ENCODE measurements at places on chromosomes 11 and 22.

GRCh38 chr22:37462983-37463382 lies 23.2 kb downstream of the MFNG start:
- DNase-seq, result no peak

GRCh38 chr11:65210361-65210731 lies 28.6 kb downstream of the CAPN1 start:
- no peak for DNase-seq

DNA sequence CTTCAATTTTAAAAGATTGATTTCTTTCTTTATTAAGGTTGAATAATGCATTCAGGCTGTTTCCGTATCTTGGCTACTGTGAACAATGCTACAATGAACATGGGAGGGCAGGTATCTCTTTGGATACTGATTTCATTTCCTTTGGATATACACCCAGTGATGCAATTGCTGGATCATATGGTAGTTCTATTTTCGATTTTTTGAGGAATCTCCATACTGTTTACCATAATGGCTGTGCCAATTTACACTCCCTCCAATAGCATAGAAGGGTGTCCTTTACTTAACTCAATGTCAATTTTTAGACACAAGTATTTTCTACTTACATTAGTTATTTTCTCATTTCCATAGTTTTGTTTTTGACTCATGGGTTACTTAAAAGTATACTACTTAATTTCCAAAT lies 8.0 kb downstream of the RTCB start:
- DNase-seq, result no peak

DNA sequence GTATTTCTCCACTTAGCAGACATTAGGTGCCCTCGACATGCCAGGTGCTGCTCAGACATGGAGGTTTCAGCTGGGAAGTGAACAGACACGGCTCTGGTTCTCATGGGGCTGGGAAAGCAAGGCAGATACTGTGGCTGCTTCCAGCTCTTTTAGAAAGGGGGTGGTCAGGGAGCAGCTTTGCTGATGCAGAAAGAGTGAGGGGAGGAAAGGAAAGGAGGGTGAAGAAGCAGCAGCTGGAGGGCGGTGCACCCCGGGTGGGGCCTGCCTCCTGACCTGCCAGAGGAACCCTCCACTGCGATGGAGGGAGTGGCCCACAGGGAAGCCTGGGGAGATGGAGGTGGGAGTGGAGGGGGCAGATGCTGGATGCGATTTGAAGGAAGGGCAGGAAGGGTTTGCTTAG lies 76.8 kb downstream of the MORC2 start:
- DNase-seq, result no peak

GRCh38 chr11:44623731-44624491 lies 58.4 kb downstream of the CD82 start:
- no peak for DNase-seq

DNA sequence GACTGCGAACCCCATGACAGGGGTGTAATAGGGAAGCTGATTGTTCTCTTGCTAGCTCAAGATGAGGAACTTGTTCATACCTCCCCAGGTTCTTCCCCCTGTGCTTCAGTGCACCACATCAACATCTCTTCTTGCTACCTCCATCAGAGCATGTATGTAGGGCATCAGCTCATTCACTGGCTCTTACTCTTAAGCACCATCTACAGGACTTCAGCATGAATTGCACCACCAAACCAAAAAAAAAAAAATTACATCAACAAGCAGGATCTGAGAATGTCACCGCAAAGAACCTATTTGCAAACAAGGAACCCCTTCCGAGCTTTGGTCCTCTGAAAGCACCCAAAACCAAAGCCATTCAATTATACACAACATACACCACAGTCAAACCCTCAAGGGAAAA lies 2226.5 kb upstream of the RAG2 start:
- DNase-seq, result peak; percentile 35

- no peak for DNase-seq
These were observed 16.2 kb downstream of the BARX2 start for GRCh38 chr11:129391821-129392220.

Measured in NCI-H82 (cell line).